Spleen (tissue), 13 donors: ENCODE measurements at places on chromosomes 11 and 22. TPM values are rescaled to one million over a fixed set of nuclear protein-coding genes. Genes with fewer than 3 reads are reported as not detected.
A peak's percentile ranks its signal among the peaks of the same experiment; 100 is the strongest.

- H3K27ac ChIP-seq, result no peak overlapping the region
- no peaks in the 10 kb centered on the region for H3K27me3 ChIP-seq
- DNase-seq, result no peak
- no peak overlapping the region for H3K4me3 ChIP-seq
- H3K36me3 ChIP-seq, result peaks cover 100% of the 10 kb centered on the region
- H3K4me1 ChIP-seq, result no peaks in the 10 kb centered on the region
Measured at GRCh38 chr11:57555393-57555792, 12.1 kb downstream of the UBE2L6 start.

DNA sequence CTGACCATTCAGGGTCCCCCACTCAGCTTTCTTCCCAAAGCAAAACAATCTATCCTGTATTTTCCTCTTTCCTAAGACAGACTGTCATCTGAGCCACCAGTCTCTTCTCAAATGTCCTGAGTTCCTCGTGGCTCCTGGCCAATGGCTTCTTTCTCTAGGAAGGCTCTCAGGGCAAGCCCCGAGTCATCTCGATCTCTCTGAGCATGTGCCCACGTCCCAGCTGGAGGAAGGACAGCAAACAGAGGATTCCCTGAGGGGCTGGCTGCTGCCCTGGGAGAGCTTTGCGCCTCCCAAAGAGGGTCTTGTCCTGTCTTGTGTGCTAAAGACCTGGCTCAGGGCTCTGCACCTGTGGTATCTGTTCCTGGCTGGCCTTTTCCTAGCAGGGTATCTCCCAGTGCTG is 8.3 kb downstream of the SLC37A2 start:
- peaks cover 87% of the 10 kb centered on the region for H3K4me1 ChIP-seq
- peak overlapping the region; percentile 15 for H3K4me3 ChIP-seq
- no peaks in the 10 kb centered on the region for H3K36me3 ChIP-seq
- DNase-seq, result peak; percentile 66

GRCh38 chr11:67240576-67241389 is 25.5 kb upstream of the GRK2 start:
- peak; percentile 87 for DNase-seq
- peak overlapping the region; percentile 75 for H3K4me3 ChIP-seq
- H3K27ac ChIP-seq, result peak overlapping the region; percentile 96
- peaks cover 57% of the 10 kb centered on the region for H3K4me1 ChIP-seq
- no peaks in the 10 kb centered on the region for H3K36me3 ChIP-seq
- H3K27me3 ChIP-seq, result no peaks in the 10 kb centered on the region

DNA sequence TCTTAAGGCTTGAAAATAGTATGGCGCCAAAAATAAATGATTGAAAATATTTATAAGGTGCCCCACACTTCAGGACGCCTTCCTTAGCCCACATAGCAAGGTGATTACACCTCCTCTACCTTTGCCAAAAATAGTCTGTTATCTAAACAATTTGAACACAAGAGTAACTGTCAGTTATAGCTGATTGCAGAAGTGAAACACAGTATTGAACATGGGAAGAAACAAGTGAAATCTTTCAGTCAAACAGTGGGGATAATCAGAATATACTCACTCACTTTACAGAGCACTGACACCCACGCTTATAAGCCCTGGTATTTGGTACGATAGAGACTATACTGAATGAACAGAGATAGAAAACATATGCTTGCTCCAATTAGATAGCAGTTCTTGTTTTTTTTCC is 203.1 kb downstream of the RAB38 start:
- DNase-seq, result no peak
- H3K27ac ChIP-seq, result no peak overlapping the region
- H3K36me3 ChIP-seq, result no peaks in the 10 kb centered on the region
- H3K4me3 ChIP-seq, result no peak overlapping the region
- no peaks in the 10 kb centered on the region for H3K4me1 ChIP-seq
- H3K27me3 ChIP-seq, result no peaks in the 10 kb centered on the region

Gene TMEM132A
- total RNA-seq, result 13.7 TPM

Gene RPL3
- 1,685 TPM for total RNA-seq
